ENCODE measurements at places on chromosomes 16 and 17. TPM values are rescaled to one million over a fixed set of nuclear protein-coding genes. Genes with fewer than 3 reads are reported as not detected.

The FADS6 gene
- not detected for total RNA-seq

- DNase-seq = peak; percentile 78
- no peaks in the 10 kb centered on the region for H3K27me3 ChIP-seq
- peak overlapping the region; percentile 78 for H3K27ac ChIP-seq
- peaks cover 28% of the 10 kb centered on the region for H3K4me1 ChIP-seq
- H3K36me3 ChIP-seq = no peaks in the 10 kb centered on the region
Measured at GRCh38 chr16:19810817-19811731, 73.6 kb downstream of the GPRC5B start.

- peaks cover 3% of the 10 kb centered on the region for H3K36me3 ChIP-seq
- H3K4me1 ChIP-seq = no peaks in the 10 kb centered on the region
Measured at GRCh38 chr16:1387331-1387730, 27.2 kb downstream of the UNKL start.

DNA sequence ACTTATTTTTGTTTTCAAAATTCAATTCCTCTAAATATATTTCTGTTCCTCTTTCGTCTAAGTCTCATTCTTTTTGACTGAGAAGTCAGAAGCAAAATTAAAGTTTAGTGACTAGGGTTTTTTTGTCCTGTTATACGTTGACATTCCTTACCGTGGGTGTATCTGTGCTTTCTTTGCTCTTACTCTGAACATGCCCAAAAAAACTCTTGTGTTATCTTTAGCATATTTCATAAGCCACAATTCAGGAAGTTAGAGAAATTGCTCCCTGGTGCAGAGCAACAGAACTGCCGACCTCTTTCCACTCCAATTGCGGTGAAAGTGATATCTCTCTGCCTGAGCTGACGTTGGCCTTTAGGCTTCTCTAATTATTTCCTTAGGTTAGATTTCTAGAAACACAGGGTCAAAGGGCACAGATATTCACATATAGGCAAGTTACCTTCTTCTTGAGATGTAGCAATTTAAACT is 65.7 kb downstream of the CENPV start:
- H3K36me3 ChIP-seq = no peaks in the 10 kb centered on the region
- no peak for DNase-seq
- H3K4me1 ChIP-seq = peaks cover 12% of the 10 kb centered on the region
- H3K27me3 ChIP-seq = no peaks in the 10 kb centered on the region
- H3K27ac ChIP-seq = peak overlapping the region; percentile 94

The IL21R gene
- 3.0 TPM for total RNA-seq

- H3K36me3 ChIP-seq = no peaks in the 10 kb centered on the region
- no peak overlapping the region for H3K4me3 ChIP-seq
- no peak for DNase-seq
- H3K27ac ChIP-seq = peak overlapping the region; percentile 81
- H3K27me3 ChIP-seq = no peaks in the 10 kb centered on the region
Measured at GRCh38 chr16:10871157-10871991, 5.6 kb upstream of the CIITA start.

GRCh38 chr17:5565808-5566207 is 18.5 kb downstream of the NLRP1 start:
- H3K36me3 ChIP-seq = no peaks in the 10 kb centered on the region
- H3K4me1 ChIP-seq = no peaks in the 10 kb centered on the region
- DNase-seq = no peak
- H3K27ac ChIP-seq = no peak overlapping the region
- H3K27me3 ChIP-seq = no peaks in the 10 kb centered on the region
- no peak overlapping the region for H3K4me3 ChIP-seq

DNA sequence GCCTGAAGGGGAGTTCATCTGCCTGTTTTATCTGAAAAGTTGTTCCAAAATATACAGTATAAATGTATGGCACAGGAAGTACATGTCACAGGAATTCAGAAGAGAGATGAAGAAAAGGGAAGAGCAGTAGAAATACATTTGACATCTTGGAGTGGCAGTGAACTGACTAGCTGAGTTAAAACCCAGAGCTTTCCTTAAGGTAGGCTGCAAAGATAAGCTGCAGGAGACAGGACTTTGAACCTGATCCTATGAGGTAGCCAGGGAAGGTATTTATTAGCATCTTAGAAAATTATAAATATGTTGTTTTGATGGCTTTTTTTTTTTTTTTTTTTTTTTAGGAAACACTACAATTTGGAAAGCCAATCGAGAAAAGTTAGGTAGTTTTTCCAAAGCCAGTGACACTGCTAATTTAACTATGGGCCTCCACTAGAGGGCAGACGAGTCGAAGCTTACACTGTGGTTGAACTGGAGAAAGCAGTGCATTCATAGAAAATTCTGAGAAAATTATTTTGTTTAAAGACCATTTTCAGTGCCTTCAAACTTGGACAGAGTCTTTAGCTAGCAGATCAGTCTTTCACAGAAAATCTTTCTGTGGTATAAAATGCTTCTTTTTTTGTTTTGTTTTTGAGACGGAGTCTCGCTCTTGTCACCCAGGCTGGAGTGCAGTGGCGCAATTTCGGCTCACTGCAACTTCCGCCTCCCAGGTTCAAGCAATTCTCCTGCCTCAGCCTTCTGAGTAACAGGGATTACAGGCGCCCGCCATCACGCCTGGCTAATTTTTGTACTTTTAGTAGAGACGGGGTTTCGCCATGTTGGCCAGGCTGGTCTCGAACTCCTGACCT is 122.3 kb downstream of the SSH2 start:
- H3K27me3 ChIP-seq = no peaks in the 10 kb centered on the region
- no peak overlapping the region for H3K27ac ChIP-seq
- H3K36me3 ChIP-seq = no peaks in the 10 kb centered on the region
- H3K4me3 ChIP-seq = no peak overlapping the region
- H3K4me1 ChIP-seq = no peaks in the 10 kb centered on the region

DNA sequence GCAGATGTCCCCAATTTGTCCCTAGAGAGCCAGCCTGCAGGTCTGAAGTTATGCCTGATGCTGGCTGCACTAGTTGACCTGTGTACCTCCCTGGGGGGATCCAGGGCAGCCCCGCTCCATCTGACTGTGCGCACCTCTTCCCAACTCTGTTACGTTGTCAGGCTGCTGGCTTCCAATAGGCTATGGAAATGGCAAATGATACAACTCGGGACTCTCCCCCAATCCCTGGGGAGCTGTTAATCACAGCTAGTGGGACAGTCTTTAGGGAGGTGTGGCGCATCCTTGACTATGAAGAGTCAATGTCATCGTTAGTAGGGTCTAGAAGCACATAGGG is 30.1 kb downstream of the GPRC5B start:
- peaks cover 12% of the 10 kb centered on the region for H3K4me1 ChIP-seq
- peak overlapping the region; percentile 24 for H3K27ac ChIP-seq
- no peak overlapping the region for H3K4me3 ChIP-seq
- H3K36me3 ChIP-seq = no peaks in the 10 kb centered on the region

DNA sequence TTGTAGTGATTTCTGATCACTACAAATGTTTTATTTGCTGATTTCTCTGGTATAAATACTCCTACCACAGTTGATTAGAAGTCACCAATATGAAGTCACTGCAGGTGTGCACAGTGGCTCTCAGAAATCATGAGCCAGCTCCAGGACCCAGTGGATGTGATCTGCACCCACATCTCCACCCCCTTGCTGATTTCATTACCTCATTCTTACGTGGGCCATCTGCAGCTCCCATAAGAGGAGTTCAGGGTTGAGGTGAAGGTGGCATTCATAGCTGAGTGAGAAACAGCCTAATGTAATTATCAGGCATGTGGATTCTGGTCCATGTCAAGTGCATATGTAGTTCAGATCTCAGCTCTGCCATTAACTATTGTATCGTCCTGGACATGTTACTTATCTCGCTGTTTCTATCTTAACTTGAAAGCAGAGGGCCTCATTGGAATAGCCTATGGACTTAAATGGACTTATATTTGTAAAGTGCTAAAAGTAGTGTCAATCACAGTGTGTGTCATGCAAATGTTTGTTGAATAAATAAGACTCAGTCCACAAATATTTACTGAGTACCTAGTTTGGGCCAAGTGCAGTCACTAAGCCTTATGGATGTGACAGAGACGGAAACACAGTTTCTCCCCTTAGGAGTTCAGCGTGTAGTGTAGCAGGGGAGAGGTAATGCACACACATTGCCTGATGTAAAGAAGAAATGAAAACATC is 40.7 kb upstream of the ZKSCAN2 start:
- H3K27me3 ChIP-seq = no peaks in the 10 kb centered on the region
- H3K4me3 ChIP-seq = no peak overlapping the region
- H3K36me3 ChIP-seq = no peaks in the 10 kb centered on the region
- no peak overlapping the region for H3K27ac ChIP-seq
- DNase-seq = no peak

- no peak overlapping the region for H3K27ac ChIP-seq
- no peaks in the 10 kb centered on the region for H3K27me3 ChIP-seq
- no peaks in the 10 kb centered on the region for H3K4me1 ChIP-seq
- no peak for DNase-seq
Measured at GRCh38 chr17:30819971-30820705, 4.4 kb downstream of the CRLF3 start.

DNA sequence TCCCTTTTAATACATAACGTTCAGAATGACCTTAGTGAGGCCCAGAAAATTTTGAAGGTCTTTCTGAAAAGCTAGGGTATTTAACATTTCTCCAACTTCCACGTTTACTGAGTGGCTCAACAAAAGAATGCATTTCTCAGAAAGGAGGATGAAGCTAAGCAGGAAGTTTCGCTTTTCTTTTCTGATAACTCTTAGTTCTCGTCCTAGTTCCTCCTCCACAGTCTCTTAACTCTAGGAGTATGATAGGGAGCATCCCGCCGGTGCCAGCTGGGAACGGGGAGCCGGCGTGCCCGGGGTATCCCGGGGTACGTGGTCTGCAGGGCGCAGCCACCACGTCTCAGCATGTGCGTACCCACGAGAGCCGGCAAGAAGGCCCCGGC is 363 bp downstream of the KARS1 start:
- no peak for DNase-seq
- no peaks in the 10 kb centered on the region for H3K27me3 ChIP-seq
- H3K4me1 ChIP-seq = peaks cover 8% of the 10 kb centered on the region

DNA sequence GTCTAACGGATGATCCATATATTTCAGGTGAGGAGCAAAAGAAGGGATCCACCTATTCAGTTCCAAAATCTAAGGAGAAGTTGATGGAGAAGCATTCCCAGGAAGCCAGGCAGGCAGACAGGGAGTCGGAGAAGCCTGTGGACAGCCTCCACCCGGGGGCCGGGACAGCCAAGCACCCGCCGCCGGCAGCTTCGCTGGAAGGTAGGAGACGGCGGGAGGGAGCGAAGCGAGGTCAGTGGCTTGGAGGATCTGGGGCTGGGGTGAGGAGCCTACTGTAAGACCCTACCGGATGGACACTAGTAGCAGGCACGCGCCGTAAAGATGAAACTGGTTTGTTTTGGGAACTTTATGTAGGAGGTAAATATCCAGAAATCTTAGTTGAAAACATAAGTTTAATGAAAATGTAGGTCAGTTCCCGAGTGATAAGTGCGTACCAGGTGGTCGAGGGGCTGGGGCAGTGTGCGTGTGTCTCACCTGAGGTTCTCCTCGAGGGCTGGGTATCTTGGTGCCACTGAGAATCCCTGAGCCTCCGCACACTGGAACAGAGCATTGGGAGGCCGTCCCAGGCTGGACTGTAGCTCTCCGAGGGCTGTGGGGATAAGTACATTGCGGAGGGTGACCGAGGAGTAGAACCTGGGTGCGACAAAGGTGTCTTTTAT is 714 bp downstream of the SPATA33 start:
- no peaks in the 10 kb centered on the region for H3K4me1 ChIP-seq
- peak overlapping the region; percentile 92 for H3K4me3 ChIP-seq
- no peak overlapping the region for H3K27ac ChIP-seq
- no peak for DNase-seq
- H3K36me3 ChIP-seq = peaks cover 2% of the 10 kb centered on the region
- no peaks in the 10 kb centered on the region for H3K27me3 ChIP-seq

DNA sequence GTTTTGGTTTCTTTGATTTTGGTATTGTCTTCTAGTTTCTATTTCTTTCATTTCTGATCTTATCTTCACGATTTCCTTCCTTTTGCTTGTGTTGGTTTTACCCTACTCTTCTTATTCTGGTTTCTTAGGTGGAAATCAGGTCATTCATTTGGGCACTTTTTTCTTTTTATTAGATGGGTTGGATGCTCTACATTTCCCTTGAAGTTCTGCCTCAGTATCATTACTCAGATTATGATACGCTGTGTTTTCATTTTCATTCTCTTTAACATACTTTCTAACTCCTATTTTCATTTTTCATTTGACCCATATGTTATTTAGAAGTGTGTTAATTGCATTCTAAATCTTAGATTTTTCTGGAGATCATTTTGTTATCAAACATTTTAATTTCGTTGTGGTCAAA is 108.6 kb downstream of the IRF8 start:
- H3K4me3 ChIP-seq = no peak overlapping the region
- DNase-seq = no peak
- no peak overlapping the region for H3K27ac ChIP-seq
- H3K4me1 ChIP-seq = no peaks in the 10 kb centered on the region
- H3K36me3 ChIP-seq = no peaks in the 10 kb centered on the region
- no peaks in the 10 kb centered on the region for H3K27me3 ChIP-seq

- no peak for DNase-seq
- H3K4me3 ChIP-seq = no peak overlapping the region
- no peaks in the 10 kb centered on the region for H3K27me3 ChIP-seq
Measured at GRCh38 chr17:76670020-76670717, 26.6 kb upstream of the ST6GALNAC1 start.

- H3K27ac ChIP-seq = no peak overlapping the region
- no peaks in the 10 kb centered on the region for H3K27me3 ChIP-seq
- peaks cover 3% of the 10 kb centered on the region for H3K36me3 ChIP-seq
- H3K4me1 ChIP-seq = peaks cover 52% of the 10 kb centered on the region
Measured at GRCh38 chr17:29162909-29163341, 17.3 kb downstream of the MYO18A start.

The DPEP3 gene
- 0.19 TPM for total RNA-seq

DNA sequence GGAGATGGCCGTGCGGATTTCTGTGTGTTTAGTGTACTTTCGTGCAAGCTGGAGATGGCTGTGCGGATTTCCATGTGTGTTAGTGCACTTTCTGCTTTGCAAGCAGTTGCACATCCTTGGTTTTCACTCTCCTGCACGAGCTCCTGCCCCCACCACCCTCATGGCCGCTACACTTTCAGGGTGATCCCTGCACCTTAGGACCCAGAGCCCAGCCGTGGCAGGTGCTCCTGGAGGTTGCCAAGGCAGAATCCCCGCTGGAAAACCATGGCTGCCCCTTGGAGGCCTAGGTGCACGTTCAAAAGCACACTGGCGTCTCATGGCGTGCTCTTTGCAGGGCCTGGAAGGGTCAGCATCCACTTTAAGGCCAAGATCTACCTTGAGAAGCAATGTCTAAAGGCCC is 311.0 kb upstream of the TNRC6C start:
- H3K4me3 ChIP-seq = no peak overlapping the region
- DNase-seq = no peak
- H3K36me3 ChIP-seq = no peaks in the 10 kb centered on the region

The FLYWCH2 gene
- 31.3 TPM for total RNA-seq

The SLC6A2 gene
- total RNA-seq = 0.09 TPM

The GGT6 gene
- 16.8 TPM for total RNA-seq
